ENCODE measurements at places on chromosomes 2 and 18.

DNA sequence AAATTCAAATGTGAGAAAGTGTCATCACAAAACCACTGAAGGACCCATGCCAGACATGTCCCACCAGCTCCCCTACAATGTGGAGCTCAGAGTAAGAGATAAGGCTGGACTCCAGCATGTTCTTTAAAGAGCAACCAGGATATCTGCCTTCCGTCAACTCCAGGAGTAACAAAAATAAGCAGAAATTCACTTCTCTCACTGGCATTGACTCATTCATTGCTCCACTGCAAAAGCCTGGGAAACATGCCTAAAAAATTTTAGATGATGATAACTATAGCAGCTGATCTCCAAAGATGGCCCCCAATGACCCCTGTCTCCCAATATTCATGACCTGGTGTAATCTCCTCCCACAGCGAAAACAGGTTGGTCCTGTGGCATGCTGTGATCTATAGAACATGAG lies 314.5 kb downstream of the NCKAP5 start:
- no peak for DNase-seq

- DNase-seq: no peak
Observed at GRCh38 chr2:12050396-12050795, 304.0 kb downstream of the LPIN1 start.

DNA sequence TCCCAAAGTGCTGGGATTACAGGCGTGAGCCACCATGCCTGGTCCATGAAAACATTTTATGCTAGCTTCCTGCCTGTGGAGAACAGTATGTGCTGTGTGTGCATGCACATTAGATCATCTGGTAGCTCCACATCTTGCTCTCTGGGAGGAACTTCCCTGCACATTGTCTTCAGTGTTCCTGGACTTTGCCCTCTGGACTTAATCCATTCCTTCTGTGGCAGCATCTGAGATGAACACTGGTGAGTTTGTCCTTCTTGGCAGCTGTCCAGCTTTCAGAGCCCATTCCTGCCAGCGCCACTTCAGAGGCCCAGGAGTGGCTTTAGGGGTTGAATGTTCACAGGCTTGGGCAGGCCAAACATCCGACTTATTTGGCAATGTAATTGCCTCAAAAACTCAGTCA lies 65.2 kb downstream of the POU3F3 start:
- no peak for DNase-seq

DNA sequence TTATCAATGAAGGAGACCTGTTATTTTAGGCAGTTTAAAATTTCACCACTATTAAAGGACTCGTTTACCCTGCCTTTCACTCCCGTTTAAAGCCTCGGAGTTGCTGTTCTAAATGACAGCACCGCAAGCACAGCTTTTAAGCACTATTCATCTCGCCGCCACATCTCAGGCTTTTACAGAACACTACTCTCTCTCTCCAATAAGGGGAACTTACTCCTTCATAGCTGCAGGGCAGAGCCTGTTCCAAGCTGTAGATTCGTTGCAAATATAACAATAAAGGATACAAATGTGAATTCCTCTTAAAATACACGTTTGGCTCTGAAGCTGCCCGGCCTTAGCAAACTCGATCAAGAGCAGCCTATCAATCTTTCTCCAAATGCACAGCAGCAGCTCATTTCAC lies 271.8 kb downstream of the ZNF521 start:
- no peak for DNase-seq

GRCh38 chr2:203177361-203177760 lies 61.5 kb upstream of the CYP20A1 start:
- DNase-seq: no peak

DNA sequence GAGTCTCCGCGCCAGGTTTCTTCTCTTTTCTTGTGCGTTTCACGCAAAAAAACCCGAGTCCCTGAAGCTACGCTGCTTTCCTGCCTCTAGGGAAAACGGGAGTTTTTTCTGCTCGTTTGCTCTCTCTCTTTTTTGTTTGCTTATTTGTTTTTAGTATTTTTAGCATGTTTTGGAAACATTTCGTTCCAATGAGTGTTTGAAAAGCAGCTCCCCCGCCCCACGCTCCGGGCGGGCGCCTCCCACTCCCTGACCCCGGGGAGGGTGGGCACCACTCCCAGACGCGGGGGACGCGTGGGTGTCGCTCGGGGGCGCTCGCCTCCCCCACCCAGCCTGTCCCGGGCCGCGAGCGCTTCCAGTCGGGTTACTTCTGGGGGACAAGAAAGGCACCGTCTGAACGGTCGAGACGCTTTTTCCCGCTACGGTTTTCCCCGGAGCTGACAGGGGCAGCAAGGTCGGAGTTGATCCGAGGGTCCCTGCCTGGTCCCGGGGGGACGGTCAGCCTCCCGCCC lies 446 bp upstream of the EFHD1 start:
- no peak for DNase-seq
